ENCODE measurements at places on chromosomes 4 and X.

- DNase-seq, result no peak
These were observed 70.9 kb downstream of the ATXN3L start for GRCh38 chrX:13248867-13249486.

DNA sequence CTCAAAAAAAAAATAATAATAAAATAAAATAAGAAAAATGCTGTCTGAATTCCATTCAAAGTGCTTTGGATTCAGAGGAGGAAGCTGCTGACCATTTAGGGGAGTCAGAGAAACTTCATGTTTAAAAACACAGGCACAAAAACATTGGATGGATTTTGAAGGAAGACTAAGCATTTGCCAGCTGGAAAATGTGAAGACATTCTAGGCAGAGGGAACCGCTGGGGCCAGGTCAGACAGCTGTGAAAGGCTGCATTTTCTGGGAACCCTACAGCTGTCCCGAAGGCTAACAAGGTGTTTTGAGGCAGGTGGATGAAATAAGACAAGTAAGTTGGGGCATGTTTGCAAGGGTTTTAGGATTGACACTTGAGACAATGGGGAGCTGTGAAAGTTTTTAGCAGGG lies 38.6 kb downstream of the ING2 start:
- no peak for DNase-seq

GRCh38 chrX:108537005-108537404 lies 97.4 kb downstream of the COL4A5 start:
- DNase-seq, result no peak

- no peak for DNase-seq
These were observed 593.8 kb downstream of the SPRY1 start for GRCh38 chr4:123990310-123990870.

DNA sequence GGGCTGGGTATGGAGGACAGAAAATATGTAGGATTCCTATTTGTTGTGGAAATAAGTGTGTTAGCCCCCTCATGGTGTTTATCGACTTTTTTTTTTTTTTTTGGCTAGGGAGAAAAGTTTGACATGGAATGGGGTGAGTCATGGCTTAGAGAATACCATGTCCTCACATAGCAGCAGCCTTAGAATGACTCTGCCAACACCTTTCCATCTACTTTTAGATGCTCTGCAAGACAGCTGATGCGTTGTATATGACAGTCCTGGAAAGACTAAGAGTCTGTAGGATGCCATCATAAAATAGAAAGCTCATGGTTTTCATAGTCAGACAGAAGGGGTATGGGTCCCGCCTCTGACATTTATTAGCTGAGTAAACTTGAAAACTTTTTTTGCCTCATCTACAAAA lies 37.7 kb downstream of the MTTP start:
- DNase-seq, result no peak

DNA sequence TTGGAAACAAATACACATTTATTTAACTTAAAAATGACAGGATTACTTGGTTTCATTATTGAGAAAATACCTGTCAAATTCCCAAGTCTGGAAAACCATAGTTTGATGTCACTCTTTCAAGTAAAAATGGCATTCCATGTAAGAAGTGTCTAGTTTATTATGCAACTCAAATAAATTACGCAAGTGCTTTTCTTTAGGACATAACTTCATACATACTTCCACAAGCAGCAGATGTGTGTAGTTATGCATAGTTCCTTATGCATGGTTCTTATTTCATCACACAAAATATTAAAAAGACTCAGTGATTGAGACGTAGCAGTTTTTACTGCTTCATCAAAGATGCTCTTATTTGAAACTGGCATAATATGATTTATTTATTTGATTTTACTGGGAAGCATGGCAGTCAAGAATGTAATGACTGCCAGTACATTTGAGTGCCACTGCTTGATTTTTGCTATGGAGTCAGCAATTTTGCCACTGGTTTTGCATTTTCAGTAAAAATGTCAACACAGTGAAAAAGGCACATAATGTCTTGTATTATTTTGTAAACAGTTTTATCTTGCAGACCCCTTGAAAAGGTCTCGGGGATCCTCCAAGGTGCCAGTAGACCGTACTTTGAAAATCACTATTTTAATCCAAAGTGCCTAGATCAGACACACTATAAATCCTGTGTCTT lies 62.1 kb downstream of the CLCN3 start:
- no peak for DNase-seq

DNA sequence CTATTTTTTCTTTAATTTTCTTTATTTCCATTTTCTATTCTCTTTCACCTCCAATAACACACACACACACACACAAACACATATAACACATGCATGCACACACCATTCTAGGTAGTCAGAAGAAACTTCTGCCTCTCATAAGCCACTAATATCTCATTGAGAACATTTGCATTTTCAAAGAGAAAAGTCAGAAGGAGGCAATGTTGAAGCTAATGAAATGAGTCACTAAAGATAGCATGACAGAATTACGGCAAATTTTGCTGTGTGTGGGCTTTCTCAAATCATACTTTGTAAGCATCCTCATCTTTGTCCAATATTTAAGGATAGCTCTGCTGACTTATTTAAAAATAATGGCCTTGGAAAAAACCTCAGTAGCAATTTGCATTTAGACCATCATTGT lies 291.3 kb downstream of the GUCY2F start:
- DNase-seq, result no peak

GRCh38 chr4:24801136-24801855 lies 5.9 kb downstream of the SOD3 start:
- DNase-seq, result no peak

DNA sequence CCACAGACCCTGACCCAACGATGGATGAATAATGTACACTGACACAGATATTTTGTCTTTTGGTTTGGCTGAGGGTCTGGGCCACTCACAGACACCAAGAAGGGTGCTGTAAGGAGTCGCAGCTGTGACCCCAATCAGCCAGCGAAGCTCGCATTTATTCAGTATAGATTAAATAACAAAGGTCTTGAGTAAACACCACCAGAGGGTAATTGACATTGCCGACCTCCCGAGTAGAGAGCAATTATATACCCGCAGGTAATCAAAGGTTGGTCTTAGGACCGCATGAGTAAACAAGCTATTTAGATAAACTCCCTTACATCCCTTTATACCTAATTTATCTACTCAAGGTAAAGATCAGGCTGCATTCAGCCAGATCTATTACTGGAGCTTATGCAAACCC lies 297.1 kb downstream of the ADAM29 start:
- no peak for DNase-seq

DNA sequence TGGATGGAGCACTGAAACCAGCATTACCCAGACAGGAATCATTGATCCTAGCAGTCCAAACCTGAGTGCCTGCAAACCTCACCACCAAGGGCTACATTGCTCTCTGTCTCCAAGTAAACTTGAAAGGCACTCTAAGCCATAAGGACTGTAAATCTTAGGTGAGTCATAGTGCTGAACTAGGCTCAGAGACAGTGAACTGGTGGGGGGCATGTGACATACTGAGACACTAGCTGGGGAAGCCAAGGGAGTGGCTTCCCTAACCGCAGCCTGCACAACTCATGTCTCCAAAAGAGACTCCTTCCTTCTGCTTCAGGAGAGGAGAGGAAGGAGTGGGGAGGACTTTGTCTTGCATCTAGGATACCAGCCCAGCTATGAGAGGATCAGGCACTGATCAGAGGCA lies 235.5 kb upstream of the ACTRT1 start:
- no peak for DNase-seq

DNA sequence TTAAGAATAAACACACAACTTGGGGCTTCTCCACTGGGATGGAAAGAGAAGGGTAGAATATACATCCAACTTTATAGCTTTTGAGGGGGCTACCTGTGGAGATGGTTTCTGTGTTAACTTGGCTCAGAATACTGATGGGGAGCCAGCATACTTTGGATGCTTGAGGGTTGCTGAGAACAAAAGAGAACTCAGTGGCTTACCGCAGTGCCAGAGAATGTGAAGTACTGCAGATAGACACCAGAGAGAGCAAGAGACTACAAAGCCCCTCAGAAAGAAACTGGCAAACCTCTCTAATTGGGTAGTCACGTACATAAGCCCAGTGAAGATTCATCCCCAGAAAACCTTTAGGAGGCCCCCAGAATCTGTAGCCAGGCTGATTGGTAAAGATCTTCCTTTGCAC lies 214.4 kb downstream of the DCHS2 start:
- no peak for DNase-seq

GRCh38 chrX:32597777-32598176 lies 613.6 kb downstream of the DMD start:
- no peak for DNase-seq

GRCh38 chr4:121277194-121278105 lies 103.4 kb downstream of the QRFPR start:
- DNase-seq, result no peak

DNA sequence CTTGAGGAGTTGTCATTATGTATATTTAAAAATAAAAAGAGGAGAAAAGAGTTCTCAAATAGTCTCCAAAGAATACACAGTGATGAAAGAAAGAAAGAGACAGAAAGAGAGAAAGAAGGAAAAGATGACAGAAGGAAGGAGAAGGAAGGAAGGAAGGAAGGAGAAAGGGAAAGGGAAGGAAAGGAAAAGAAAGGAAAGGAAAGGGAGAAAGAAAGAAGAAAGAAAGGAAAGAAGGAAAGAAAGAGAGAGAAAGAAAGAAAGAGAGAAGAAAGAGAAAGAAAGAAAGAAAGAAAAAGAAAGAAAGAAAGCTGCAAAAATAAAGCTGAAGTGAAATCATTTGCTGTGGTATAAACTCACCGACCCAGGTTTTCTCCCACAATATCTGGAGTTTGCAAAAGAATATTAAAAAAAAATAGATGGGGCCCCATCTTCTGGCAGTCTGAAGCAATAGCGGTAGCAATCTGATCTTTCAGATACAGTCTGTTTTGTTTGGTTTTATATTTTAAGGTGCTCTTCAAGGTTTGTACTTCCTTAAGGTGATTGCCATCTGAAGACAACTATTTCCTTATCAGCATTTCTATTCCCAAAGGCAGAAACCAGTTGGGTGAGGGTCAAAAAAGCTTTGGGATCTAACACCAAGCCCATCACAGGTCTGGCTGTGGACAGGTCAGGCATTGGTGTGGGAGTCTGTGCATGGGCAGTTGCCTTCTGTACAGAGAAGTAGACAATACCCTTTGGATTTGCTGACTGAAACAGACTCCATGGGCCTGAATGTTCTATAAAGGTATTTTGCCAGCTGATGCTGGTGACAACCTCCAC lies 160.4 kb downstream of the CPEB2 start:
- no peak for DNase-seq

DNA sequence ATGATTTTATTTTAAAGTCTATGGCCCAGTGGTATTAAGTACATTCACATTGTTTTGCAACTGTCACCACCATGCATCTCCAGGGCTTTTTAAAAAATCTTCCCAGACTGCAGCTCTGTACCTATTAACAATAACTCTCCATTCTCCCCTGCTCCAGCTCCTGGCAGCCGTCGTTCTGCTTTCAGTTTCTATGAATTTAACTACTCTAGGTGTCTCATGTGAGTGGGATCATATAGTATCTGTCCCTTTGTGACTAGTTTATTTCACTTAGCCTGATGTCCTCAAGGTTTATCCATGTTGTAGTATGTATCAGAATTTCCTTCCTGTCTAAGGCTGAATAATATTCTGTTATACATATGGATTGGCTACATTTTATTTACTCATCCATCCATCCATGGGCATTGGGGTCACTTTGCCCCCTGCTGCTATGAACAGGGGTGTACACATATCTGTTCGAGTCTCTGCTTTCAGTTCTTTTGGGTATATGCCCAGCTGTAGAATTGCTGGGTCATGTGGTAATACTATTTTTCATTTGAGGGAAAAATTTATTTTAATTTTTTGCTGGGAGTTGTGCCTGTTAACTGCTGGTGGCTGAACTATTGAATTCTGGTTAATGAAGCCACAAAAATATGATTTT lies 131.3 kb downstream of the ARHGAP10 start:
- DNase-seq, result no peak

GRCh38 chr4:169208090-169208455 lies 62.7 kb downstream of the SH3RF1 start:
- no peak for DNase-seq

- no peak for DNase-seq
These were observed 66.9 kb upstream of the PLAC1 start for GRCh38 chrX:134725103-134725690.

- DNase-seq, result no peak
These were observed 12.8 kb downstream of the SCD5 start for GRCh38 chr4:82785611-82786400.

DNA sequence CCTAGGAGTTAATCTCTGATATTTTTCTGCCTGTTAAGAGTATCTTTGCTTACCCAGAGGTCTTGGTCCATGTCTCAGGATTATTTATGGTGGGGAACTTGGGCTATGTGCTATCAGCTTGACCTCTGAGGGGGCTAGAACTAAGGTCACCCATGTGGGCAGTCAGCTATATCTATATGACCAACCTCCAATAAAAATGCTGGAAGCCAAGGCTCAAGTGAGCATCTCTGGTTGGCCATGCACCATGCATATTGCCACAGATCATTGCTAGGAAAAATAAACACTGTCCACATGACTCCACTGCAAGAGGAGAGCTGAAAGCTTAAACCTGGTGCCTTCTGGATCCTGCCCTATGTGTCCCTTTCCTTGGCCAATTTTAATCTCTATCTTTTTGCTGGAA lies 196.5 kb upstream of the SLC7A11 start:
- DNase-seq, result no peak

DNA sequence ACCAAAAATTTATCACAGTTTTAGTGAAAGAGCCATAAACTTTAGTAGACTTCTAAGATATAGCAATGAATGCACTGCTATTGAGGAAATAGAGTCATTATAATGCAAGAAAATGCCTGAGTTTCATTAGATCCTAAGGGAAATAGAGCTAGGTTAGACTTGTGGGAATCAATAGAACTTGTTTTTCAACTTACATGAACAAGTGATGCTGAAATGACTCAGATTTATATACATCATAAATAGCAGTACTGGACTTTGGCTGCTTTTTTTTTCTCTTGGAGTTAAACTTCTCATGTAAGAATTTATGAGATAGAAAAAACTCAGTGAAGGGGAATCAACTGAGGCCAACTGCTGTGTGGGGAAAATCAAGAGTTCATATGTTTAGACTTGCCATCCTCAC lies 216.5 kb upstream of the AADAT start:
- no peak for DNase-seq

GRCh38 chrX:39813631-39814277 lies 284.0 kb downstream of the BCOR start:
- no peak for DNase-seq

DNA sequence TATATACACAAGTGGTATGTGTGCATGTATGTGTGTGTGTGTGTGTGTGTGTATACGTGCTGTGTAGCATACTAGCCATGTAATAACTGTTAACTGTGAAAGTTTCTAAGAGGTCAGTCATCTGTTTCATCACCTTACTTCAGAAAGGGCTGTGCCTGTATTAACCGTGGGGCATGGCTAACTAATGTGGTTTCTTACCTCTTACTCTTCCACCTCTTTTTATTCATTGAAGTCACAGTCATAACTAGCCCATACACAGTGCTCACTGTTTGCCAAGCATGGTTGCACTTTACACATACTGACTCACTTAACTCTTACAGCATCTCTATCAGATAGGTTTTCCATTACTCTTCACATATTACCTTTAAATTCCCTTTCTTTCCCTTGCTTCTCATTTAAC lies 23.7 kb upstream of the LRAT start:
- DNase-seq, result no peak

DNA sequence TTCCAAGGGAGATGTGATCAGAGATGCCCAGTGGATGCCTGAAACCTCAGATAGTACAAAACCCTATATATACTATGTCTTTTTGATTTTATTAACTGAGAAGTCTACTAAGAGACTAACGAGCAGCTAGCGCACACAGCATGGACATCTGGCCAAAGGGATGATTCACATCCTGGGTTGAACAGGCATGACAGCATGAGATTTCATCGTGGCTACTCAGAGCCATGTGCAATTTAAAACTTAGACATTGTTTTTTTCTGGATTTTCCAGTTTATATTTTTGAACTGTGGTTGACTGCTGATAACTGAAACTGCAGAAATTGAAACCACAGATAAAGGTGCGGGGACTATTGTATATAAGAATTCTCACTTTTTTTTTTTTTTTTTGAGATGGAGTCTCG lies 2252.9 kb upstream of the AGA start:
- DNase-seq, result no peak

Measured in stimulated activated CD4-positive, alpha-beta T cell treated with anti-CD3 and anti-CD28 coated beads, Interleukin-1b, Interleukin-23, amount 100 ng/mL, for 1 hour (primary cell).